ENCODE measurements at places on chromosomes 2 and 18. TPM values are rescaled to one million over a fixed set of nuclear protein-coding genes. Genes with fewer than 3 reads are reported as not detected.

L3MBTL4 gene
- total RNA-seq, result 0.58 TPM

DNA sequence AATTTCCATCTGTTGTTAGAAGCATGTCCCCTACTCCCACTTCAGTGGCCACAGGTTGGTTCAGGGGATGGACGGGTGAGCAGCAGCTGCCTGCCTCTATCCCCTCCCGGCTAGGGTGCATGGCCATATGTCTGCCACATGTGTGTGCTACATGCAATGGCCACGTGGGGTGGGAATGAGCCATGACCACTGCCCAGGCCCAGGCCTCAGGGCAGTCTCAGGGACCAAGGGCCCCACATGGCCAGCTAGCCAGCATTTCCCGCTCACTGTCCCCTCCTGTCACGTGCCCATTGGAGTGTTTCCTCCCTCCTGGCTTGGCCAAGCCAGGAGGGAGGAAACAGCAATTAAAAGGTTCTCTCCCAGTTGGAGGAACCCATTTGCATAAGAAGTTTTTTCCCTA is 117.1 kb downstream of the KCNS3 start:
- H3K27me3 ChIP-seq, result no peaks in the 10 kb centered on the region
- no peak for DNase-seq
- no peaks in the 10 kb centered on the region for H3K4me1 ChIP-seq

- peaks cover 6% of the 10 kb centered on the region for H3K36me3 ChIP-seq
- DNase-seq, result no peak
- no peak overlapping the region for H3K27ac ChIP-seq
Measured at GRCh38 chr2:159399716-159400415, 113.4 kb upstream of the WDSUB1 start.

DNA sequence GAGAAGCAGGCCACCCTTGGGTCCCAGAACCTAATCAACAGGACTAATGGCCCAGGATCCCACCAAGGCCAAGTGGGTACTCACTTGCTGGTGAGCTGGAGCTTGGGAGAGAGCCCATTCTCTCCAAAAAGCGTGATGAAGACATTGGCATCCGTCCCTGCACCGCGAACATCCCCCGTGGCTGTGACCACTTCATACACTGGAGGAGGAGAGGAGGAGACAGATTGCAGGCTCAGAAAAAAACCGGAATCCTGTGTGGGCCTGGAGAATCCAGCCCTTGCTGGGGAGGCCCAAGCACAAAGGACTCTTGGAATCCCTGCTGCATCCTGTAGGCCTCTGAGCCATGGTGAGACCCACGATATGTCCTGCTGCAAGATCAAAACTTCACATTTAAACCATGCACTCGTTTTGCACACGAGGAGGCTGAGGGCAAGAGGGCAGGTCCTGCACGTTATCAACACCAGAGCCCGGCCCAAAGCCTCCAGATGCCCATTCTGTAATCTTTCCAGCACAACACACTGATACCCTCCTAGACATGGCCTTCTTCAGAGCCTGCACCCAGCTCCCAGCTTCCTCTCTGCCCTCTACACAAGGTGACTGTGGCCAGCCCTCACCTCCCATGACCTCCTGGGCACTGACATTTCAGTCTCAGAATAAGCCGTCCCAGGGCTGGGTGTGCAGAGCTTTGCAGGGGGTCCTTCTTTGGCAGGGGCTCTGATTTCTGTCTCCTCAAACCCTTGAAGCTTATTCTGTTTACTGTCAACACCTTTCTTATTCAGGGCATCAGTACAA is 7.8 kb downstream of the LOXHD1 start:
- H3K4me1 ChIP-seq, result no peaks in the 10 kb centered on the region
- no peaks in the 10 kb centered on the region for H3K36me3 ChIP-seq
- H3K27ac ChIP-seq, result no peak overlapping the region
- DNase-seq, result no peak
- H3K4me3 ChIP-seq, result no peak overlapping the region

AGBL5 gene
- total RNA-seq, result 19.9 TPM

- no peaks in the 10 kb centered on the region for H3K27me3 ChIP-seq
- no peaks in the 10 kb centered on the region for H3K4me1 ChIP-seq
- H3K27ac ChIP-seq, result no peak overlapping the region
- DNase-seq, result peak; percentile 5
Measured at GRCh38 chr2:235803028-235803427, 309.2 kb downstream of the AGAP1 start.

- no peak overlapping the region for H3K4me3 ChIP-seq
- H3K36me3 ChIP-seq, result no peaks in the 10 kb centered on the region
- DNase-seq, result peak; percentile 41
- H3K27ac ChIP-seq, result no peak overlapping the region
- no peaks in the 10 kb centered on the region for H3K4me1 ChIP-seq
Measured at GRCh38 chr2:45885171-45885621, 233.7 kb downstream of the PRKCE start.

OR6B2 gene
- total RNA-seq, result not detected

DNA sequence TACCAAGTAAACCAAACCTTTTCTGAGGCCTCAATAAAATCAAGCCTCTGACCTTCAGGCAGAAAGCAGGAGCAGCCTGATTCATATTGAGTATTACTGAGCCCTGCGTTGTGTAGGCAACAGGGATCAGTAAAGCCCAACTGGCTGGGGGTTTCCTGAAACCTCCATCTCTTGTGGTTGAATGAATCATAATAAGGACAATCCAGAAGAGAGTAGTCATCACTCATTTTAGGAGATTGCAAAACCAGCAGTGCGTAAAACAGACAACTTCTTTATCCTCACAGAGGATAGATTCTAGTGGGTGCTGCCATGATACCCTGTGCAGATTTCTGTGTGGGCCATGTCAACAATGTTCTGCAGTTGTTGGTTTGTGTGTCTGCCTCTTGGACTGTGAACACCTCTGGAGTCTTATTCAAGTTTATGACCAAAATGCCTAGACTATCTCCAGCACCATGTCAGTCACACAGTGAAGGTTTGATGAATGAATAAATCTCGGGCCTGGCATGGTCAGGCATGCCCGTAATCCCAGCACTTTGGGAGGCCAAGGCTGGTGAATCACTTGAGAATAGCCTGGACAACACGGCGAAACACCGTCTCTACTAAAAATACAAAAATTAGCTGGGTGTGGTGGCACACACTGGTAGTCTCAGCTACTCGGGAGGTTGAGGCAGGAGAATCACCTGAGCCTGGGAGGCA is 51.8 kb upstream of the RAB27B start:
- no peaks in the 10 kb centered on the region for H3K36me3 ChIP-seq
- H3K27me3 ChIP-seq, result no peaks in the 10 kb centered on the region
- peak overlapping the region; percentile 98 for H3K27ac ChIP-seq
- H3K4me3 ChIP-seq, result no peak overlapping the region
- H3K4me1 ChIP-seq, result peaks cover 29% of the 10 kb centered on the region

DNA sequence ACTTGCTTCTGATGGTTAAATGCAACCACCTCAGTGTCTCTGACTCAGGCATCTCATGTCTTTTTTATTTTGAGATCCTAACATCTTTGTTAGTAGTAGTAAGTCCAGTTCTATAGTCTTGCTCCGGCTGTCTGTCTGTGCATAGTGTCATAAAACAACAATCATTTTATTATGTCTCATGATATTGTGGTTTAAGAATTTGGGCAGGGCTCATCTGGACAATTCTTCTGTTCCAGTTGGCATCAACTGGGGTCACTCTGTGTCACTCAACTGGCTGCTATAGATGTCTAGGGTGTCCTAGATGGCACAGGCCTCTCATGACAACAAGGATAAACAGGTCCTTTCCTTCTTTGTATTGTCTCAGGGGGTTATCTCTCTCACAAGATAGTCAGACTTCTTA is 299.6 kb upstream of the ZNF521 start:
- H3K27me3 ChIP-seq, result no peaks in the 10 kb centered on the region
- H3K27ac ChIP-seq, result peak overlapping the region; percentile 97
- DNase-seq, result peak; percentile 4
- no peak overlapping the region for H3K4me3 ChIP-seq
- H3K36me3 ChIP-seq, result no peaks in the 10 kb centered on the region

DNA sequence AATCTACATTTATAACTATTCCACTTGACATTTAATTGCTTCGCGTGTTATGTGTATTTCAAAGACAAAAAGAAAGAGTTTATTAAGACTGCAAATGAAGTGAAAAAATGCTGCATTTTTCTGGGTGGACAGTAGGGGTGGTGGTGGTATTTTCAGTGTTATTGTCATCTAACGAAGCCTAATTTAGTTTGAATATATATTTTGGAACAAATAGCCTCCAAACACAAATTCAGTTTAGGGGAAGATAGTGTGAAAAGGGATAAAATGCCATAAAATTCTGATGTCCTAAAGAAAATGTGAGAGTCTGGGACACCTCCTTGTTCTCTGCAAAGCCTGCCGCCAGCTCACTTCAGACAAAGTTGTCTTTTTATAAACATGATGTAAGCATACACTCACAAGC is 425.1 kb downstream of the NRXN1 start:
- H3K4me3 ChIP-seq, result no peak overlapping the region
- H3K27me3 ChIP-seq, result no peaks in the 10 kb centered on the region
- H3K36me3 ChIP-seq, result no peaks in the 10 kb centered on the region
- H3K4me1 ChIP-seq, result no peaks in the 10 kb centered on the region

SFT2D3 gene
- total RNA-seq, result 2.9 TPM

RESP18 gene
- not detected for total RNA-seq

SCN1A gene
- total RNA-seq, result not detected

Measured in astrocyte (in vitro differentiated cells and primary cell).